Stimulated activated CD8-positive, alpha-beta memory T cell treated with anti-CD3 and anti-CD28 coated beads, Interleukin-15, amount 100 ng/mL, for 4 hours (primary cell): ENCODE measurements at places on chromosomes 5 and 9.

DNA sequence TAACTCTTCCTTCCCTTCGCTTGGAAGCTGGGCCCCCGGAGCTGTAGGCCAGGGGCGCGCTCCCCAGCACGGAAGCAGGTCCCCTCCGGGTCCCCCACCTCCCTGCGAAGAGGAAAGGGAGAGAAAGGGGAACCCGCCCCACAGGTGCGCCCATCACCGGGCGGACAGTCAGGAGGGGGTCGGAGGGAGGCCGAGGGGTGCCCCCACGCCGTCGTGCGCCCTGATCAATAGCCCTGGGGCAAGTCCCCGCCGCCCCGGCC lies 793 bp downstream of the AGPAT2 start:
- DNase-seq, result no peak

- DNase-seq, result no peak
These were observed 64.5 kb downstream of the ARSB start for GRCh38 chr5:78920604-78921003.

GRCh38 chr5:2432076-2432920 lies 319.2 kb downstream of the IRX2 start:
- no peak for DNase-seq

DNA sequence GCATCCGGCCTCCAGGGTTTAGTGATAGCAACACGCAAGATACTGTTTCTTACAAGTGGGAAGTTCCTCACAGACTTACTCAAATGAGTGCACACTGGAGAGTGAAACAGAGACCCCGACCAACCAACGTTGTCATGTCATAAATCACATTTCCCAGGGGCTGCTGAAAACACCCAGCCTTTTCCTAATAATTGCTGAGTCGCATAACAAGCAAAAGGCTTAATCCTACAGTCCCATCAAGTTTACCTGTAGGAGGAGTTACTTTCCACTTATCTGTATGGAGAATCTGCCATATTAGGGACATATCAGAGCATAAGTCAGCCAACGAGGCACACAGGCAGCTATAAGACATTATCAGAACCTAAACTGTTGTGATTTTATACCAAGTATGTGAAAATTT lies 156.4 kb upstream of the LHFPL2 start:
- no peak for DNase-seq

DNA sequence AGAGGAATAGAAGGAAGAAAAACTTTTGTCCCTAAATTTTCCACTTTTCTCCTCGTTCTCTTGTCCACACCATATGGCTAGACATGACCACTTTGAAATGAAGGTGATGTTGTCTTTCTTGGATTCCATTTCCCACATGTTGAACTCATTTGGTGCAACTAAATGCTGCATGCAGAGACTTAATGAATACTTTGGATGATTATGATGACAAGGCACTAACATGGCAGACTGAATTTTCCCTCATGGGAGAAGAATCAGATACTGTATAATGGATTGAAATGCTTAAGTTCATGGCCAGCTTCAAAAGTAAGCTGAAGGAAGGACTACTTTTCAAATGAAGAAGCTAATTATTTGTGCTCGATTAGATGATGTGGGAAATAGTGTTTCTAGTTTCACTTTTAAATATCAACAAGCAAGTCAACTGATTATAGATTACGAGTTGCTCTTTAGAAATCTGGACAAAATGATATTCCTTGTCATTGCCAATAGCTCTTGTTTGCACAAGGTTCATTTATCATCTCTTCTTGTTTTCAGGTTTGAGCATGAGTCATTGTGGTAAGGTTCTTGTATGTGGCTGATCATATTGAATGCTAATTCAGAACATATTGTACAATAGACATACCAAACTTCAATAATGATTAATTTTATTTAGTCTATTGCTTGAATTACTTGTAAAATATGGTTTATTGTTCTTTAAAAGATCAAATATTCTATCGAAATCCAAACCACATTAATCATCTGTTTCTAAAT lies 501.3 kb upstream of the FTMT start:
- DNase-seq, result no peak

- no peak for DNase-seq
These were observed 246.0 kb upstream of the NUDT12 start for GRCh38 chr5:103808464-103809106.

GRCh38 chr5:155727512-155728145 lies 599.3 kb upstream of the SGCD start:
- no peak for DNase-seq

DNA sequence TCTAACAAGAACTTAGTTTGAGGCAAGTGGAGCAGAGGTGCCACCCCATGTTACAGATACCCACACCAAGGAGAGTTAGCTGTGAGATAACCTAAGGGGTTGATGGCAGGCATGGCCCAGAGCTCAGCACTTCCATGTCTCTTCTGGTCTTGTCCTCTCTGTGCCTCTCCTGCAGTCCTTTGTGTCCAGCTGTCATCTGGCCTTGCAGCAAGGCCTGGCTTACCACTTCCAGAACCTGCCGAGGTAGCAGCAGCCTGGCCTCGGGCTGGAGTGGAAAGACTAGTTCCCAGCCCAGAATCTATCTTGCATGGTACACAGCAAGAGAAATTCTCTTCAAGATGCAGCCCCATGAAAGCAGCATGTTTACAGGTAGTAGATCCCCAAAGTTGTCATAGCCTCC lies 41.5 kb downstream of the PIP5K1B start:
- no peak for DNase-seq

GRCh38 chr5:138258704-138259292 lies 15.6 kb downstream of the GFRA3 start:
- no peak for DNase-seq

- no peak for DNase-seq
These were observed 19.7 kb downstream of the CSF2 start for GRCh38 chr5:132093271-132093670.
